ENCODE measurements at places on chromosomes 1 and 21.

GRCh38 chr1:43137445-43138052 lies 34.5 kb downstream of the EBNA1BP2 start:
- no peak for DNase-seq

DNA sequence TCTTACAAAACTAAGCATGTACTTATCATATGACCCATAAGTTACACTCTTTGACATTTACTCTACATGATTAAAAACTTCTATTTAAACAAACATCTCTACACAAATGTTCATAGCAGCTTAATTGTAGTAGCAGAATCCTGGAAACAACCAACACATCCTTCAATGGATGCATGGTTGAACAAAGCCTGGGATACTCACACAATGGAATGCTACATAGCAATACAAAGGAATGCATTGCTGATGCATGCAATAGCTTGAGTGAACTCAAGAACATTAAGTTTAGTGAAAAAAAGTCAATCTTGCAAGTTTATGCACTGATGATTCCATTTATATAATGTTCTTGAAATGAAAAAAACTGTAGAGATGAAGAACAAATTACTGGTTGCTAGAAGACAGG lies 686.9 kb downstream of the LRRIQ3 start:
- no peak for DNase-seq

- no peak for DNase-seq
Measured at GRCh38 chr1:220681220-220681880, 8.8 kb upstream of the C1orf115 start.

- DNase-seq: no peak
Measured at GRCh38 chr1:22379566-22379965, 72.1 kb upstream of the ZBTB40 start.

- no peak for DNase-seq
Measured at GRCh38 chr1:218837051-218837450, 336.6 kb upstream of the LYPLAL1 start.

DNA sequence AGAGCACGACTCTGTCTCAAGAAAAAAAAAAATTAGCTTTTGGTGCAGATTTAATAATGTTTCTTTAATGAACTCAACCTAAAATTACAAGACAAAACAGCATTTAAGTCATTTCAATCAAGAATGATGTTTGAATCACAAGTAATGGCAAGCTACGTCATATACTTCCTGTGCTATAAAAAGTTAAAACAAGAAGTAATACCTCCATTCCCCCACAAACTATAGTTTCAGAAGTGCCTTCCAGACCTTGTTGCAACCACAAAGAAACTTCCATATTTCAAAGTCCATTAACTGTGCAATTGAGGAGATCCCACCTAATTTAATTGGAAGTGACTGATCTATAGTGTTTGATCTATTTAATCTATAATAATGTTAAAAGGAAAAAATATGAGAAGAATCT lies 15.1 kb downstream of the NRDC start:
- DNase-seq: no peak

DNA sequence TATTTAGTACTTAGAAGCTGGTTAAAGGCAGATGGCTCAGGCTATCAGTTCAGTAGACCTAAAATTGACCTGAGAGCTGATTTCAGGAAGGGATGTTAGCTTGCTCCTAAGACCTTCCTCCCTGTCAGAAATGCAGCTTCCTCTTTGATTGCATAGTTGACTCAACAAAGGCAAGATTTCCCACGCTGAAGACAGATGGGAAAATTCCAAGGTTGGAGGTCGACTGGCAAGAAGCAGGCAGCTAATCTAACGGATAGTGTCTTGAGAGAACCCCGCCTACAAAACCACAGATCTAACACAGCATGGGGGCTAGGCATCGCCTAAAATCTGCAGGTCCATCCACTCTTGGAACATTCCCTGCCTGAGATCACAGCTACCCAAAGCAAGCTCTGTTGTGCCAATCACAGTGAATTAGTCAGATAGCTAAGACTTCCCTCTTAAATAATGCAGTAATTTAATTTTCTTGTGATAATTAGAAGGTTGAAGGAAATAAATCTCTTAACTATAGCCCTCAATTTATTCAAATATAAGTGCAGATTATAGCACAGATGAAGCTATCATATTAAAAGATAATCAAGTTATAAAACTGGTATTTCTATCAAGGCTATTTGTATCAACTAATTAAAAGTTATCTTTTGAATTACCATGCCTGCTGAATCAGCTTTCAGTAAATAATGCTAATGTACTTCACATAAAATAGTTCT lies 357.8 kb upstream of the SGIP1 start:
- no peak for DNase-seq

GRCh38 chr1:114821978-114822377 lies 32.7 kb upstream of the SYCP1 start:
- DNase-seq: no peak

GRCh38 chr1:247962911-247963588 lies 2.0 kb upstream of the OR2AK2 start:
- DNase-seq: no peak

GRCh38 chr21:42160111-42160721 lies 58.7 kb upstream of the ABCG1 start:
- no peak for DNase-seq

- no peak for DNase-seq
Measured at GRCh38 chr1:110047463-110047862, 13.0 kb downstream of the STRIP1 start.

- DNase-seq: no peak
Measured at GRCh38 chr1:209616366-209617046, 33.0 kb downstream of the CAMK1G start.

DNA sequence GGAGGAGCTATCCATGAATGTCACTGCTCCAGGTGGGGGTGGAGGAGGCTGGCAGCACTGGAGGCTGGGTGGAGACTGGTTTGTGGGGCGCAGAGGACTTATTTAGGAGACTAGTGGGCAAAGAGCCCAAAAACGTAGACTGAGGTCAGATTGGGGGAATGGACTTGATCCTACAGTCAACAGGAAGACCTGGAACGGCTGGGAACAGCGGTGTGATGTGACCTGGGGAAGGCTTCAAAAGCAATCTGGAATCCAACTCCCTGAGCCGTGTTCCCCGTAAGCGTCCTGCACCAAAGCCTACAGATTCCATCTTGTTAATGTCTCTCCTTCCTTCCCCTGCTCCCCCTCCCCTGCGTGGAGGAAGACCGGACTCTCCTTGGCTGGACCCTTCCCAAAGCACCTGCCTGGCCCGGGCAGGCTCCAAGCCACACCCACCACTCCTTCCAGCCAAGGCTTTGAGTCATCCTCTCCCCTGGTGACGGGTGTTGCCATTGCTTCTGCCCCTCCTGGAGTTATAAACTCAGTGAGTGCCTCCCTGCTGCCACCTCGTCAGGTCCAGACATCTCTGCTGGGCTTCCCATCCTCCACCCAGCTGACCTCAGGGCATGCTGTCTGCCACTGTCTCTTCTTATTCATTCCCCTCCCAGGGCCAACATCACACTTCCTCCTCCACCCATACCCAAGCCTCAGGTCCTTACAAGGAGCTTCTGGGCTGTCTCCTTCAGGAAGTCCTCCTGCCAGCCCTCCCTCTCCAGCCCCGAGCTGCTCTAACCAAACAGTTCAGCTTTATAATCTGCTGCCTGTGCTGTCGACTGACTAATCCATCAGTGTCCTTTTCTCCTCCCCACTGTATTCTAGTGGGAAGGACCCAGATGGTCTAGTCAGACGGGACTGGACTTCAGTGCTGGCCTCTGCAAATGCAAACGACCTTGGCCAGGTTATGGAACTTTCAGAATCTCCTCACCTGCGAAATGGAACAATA lies 1.6 kb upstream of the CLSTN1 start:
- DNase-seq: no peak

DNA sequence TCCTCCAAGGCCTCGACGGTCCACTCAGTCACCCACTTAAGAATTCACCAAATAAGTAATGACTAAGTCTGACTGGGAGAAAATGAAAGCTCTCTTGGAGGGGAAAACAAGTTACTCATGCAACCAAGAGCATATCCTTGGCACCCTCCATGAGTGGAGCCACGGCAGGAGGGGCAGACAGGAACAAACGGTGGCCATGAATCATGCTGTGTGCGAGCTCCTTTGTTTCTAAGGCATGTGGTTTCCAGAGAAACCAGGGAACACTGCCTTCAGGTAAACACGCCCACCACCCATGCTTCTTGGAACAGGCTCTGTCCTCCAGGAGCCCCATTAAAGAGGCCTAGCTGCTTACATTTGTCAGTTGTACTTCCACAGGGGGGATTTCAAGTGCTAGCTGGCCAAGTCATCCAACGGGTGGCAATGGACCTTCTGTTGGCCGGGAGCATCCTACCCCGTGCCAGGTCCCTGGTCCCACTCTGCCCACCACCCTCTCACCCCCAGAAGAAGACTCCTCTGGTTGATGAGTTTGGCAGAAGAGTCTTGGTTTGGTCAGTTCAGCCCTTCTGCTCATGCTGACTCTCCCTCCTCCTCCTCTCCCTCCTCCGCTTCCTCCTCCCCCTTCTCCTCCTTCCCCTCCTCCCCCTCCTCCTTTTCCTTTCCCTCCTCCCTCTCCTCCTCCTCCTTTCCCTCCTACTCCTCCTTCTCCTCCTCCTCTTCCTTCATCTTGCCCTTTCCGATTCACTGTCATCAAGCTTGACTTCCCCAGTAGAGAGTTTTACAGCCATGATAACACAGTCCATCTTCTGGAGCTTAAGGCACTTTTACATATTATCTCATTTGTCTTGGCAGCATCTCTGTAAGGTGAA lies 107.6 kb downstream of the CCDC185 start:
- no peak for DNase-seq

DNA sequence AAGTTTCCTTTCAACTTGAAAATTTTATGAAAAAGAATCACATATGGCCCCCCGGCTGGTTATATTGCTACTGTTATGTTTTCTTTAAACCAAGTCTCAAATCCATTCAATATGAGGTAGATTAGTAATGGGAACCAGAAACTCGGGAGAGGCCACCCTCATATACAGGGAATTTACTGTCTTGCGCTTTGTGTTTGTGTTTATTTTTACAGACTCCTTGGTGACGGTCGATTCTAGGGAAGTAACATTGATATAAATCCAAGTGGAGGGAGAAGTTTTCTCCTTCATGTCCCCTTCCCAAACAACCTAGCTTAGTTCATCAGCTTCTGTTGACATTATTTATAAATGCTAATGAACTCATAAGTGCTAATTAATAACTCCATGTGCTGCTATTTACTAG lies 163.5 kb upstream of the LMO4 start:
- no peak for DNase-seq

GRCh38 chr1:206904423-206905142 lies 7.3 kb downstream of the IL24 start:
- no peak for DNase-seq

DNA sequence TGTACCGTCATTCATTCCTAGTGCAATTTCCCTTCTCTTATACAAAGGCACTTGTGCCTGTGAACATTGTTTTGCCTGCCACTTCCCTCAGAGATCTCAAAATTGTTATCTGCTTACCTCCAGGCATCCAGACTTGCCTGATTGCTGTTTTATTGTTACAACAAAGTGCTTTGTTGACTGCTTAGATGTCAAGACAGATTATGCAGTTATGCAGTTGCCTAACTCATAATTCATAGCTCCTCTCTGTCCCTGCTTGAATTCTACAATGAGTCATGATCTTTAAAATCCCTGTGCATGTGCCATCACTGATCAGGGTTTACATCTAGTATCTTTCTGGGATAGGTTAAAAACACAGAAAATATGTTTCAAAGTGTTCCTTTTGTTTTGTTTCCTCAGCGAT lies 24.5 kb downstream of the CXADR start:
- no peak for DNase-seq

DNA sequence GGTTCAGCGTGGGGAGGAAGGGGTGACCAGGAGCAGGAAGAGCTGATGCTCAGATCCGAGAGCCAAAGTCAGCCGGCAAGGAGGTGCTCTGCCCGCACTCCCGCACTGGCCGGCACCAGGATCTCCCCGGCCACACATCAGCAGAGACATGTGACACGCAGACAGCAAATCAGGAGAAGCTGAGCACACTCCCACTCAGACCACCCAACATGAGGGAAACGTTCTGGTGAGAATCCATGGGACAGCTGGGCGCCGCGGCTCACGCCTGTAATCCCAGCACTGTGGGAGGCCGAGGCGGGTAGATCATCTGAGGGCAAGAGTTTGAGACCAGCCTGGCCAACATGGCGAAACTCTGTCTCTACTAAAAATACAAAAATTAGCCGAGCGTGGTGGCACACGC lies 18.6 kb upstream of the PTTG1IP start:
- no peak for DNase-seq

DNA sequence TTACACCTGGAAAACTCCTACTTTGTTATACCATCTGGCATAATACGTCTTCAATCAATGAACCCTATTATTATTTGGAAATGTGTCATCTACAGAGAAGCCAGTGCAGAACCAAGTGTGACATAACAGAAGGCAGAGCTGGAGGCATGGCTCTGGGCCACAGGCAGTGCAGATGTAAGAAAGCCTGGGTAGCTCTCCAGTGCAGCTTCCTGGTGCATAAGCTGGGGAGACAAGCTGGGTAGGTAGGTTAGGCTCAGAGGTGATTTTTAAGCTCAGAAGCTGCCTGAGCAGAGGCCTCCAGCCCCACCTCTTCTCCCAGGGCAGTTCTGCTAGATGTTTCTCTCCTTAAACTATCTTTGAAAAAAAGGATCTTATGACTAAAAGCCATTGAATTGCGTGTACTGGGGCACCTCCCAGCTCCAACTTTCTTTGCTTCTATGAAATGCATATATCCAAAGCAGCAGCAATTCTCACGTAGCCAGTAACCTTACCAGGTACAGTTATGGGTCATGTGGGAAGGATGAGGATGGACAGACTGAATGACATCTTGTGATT lies 30.7 kb downstream of the AKNAD1 start:
- no peak for DNase-seq

DNA sequence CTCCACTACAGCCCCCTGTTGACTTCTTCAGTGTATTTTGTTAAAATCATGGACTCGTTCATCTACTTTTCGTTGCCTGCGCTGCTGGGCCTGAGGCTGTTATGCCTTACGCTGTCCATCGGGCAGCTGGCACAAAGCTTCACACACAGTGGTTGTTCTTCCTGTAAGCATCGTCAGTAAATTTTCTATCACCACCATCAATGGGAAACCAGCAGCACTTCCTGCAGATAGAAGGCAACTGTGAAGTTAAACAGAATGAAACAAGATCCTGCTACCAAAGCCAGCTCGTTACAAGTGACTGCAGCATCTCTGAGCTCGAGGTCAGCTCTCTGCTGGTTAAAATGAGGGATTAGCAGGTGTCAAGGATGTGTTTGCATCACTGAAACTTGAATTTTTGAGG lies 21.9 kb upstream of the PADI6 start:
- no peak for DNase-seq

GRCh38 chr1:30303387-30303786 lies 420.0 kb downstream of the MATN1 start:
- DNase-seq: no peak

DNA sequence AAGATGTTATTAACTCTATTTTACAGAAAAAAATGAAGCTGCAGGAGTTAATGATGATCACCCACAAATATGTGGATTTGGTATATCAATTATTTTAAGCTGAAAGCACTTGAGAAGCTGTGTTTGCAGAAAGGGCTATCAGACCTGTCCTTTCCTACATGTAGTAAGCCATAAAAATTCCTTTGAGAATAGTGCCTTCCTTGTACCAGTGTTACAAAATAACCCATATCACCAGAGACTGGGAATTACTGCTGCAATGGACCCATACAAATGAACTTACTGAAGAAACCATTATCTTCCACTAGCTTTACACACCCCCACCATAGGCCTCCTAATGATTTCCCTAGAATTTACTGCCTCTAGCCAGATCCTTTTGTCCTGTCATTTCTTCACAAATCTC lies 99.2 kb upstream of the ZRANB2 start:
- no peak for DNase-seq
